ENCODE measurements at places on chromosomes 11 and 22.

- no peak for DNase-seq
Measured at GRCh38 chr11:62603072-62603408, 1.4 kb upstream of the MTA2 start.

GRCh38 chr11:16780698-16781550 lies 42.5 kb downstream of the C11orf58 start:
- no peak for DNase-seq

DNA sequence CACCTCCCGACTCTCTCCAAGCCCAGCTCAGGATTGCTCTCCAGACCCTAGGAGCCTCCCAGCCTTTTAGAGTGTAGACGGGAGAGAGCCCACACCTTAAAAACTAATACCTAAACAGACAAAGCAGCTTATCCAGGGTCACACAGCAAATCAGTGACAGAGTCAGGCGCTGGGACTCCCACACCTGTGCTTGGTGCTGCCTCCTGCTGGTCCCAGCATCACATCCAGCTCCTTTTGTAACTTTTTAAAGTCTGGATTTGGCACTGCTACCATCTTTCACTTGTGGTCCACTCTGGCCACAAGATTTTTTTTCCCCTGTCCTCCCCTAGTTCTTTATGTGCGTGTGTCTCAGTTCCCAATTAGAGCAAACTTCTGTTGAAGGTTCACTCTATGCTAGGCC lies 4.7 kb downstream of the ANO1 start:
- no peak for DNase-seq

GRCh38 chr11:21975242-21975641 lies 217.6 kb upstream of the ANO5 start:
- no peak for DNase-seq

DNA sequence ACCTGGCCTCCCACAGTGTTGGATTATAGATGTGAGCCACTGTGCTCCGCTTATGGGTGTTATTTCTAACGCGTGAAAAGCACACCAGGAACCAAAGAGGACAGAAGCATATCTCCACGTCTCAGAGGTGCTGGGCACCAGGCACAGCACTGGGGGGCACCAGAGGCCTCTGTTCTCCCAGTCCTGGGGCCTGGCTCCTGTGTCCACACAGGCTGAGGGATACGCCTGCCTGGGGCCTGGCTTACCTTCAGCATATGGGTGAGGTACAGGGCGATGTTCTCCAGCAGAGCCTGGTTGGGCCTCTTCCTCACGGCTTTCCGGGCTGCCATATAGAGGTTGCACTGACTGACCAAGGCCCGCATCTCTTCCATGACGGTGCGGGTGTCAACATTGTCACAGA lies 24.7 kb upstream of the NAP1L4 start:
- no peak for DNase-seq

GRCh38 chr22:24376002-24376401 lies 51.4 kb upstream of the ADORA2A start:
- no peak for DNase-seq

DNA sequence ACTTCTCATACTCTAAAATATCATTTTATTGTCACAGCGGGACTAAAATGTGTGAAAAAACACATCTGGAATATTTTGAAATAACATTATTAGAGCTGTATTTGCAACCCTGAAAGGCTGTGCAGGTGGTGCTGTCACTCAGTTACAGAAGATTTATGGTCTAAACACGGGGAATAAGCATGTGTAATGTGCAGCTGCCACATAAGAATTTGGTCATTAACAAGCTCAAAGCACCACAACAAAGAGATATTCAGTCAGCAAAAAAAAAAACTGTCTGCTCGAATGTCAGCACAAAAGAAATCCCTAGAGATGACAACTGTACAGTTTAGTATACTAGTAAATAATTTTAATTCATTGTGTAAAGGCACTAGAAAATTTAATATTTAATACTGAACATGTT lies 31.3 kb downstream of the TMEM123 start:
- DNase-seq = no peak

- no peak for DNase-seq
Measured at GRCh38 chr11:33753304-33753967, 17.2 kb upstream of the CD59 start.

GRCh38 chr11:32325187-32325586 lies 110.2 kb downstream of the WT1 start:
- DNase-seq = no peak

- no peak for DNase-seq
Measured at GRCh38 chr11:125929445-125930075, 16.3 kb upstream of the VSIG10L2 start.

GRCh38 chr11:14578541-14578956 lies 58.4 kb upstream of the PSMA1 start:
- DNase-seq = peak; percentile 31

DNA sequence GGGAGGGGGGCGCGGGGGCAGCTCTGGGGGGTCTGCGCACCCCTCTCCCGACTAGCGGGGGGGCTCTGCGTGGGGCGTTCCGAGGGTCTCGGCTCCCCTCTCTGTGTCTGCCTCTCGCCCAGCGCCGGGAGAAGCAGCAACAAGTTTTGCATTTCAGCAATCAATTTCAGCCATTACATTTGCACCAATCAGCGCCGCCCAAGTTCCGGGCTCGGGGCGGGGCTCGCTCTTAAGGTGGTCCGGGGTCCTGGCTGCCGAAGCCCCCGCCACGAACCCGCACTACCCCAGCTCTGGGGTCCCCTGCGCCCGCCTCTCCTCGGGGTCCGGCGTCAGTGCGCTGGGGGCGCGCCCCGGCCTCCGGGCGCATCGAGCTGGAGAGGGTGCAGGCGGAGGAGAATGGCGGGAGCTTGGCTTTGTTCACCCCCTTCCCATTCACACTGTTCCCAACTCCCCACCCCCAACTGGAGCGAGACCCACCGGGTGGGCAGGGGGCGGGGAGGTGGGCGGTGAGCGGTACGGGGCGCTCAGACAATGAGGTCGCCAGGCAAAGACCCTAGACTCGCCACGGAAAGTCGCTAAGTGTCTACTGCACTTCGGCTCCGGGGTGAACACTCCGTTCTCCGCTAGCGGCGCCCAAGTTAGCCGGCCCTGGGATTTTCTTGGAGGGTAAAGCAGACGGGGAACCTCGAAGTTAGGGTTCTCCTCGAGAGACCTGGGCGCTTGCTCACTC lies at the start of gene MN1:
TSS of gene MN1 (minus strand) at position 141 of the 730 bp plus-strand sequence. CDS start 1,213 bp downstream, outside the sequence.
- peak; percentile 29 for DNase-seq

DNA sequence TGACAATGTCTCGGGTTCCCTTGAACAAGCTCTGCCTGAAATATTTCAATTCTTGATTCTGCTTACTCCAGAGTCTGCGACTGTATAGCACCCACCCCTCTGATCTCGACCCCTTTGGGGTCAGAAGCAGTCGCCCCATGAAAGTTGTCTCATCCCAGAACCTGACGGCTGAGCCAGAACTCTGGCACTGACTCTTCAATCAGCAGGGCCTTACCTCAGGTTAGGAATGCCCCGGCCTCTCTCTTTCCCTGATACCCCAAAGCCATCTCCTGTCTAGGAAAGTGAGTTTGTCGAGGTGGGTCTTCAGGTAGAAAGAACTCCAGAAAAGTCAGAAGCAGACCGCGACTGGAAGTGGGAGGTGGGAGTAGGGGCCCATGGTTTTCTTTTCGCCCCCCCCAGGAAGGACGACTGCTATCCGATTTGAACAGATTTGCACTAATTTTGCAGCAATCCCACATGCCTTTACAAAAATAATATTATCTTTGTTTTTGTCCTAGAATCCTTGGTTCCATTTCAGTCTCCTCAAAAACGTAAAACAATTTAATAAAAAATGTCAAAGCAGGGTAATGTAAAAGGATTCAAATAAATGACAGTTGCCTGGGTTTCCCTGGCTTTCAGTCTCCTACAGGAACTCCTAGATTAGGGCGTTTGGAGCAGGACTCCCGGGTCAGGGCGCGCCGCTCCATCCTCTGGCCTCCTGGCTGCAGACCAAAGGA lies 898 bp upstream of the ROBO3 start:
- DNase-seq = no peak

- DNase-seq = no peak
Measured at GRCh38 chr22:30191040-30191701, 55.4 kb downstream of the LIF start.

GRCh38 chr11:71336176-71336995 lies 84.0 kb upstream of the SHANK2 start:
- DNase-seq = no peak

- no peak for DNase-seq
Measured at GRCh38 chr11:134780486-134781147, 368.6 kb upstream of the B3GAT1 start.

DNA sequence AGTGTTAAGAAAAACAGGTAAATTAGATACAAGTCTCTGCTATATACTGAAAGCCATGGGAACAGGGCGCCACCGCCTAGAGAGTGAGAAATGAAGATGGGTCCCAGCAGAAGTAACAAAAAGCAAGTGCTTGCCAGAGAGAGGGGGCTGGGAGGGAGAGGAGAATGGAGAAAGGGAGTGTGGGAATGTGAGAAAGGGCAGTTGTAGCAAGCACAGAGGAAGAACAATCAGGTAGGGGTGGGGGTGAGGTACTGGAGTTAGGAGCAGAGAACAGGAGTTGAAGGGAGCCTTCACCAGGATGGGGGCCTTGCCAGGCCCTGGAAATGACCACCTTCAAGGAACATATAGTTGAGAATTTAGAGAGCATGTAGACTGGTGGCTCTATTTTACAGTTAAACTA lies 66.8 kb downstream of the TCF20 start:
- no peak for DNase-seq

- DNase-seq = no peak
Measured at GRCh38 chr22:44523981-44524759, 26.1 kb upstream of the RTL6 start.

Measured in stimulated activated CD4-positive, alpha-beta T cell treated with anti-CD3 and anti-CD28 coated beads, TNF-alpha, amount 100 ng/mL, for 48 hours (primary cell).